Islet precursor cell (in vitro differentiated cells): ENCODE measurements at places on chromosomes 1 and 21.

DNA sequence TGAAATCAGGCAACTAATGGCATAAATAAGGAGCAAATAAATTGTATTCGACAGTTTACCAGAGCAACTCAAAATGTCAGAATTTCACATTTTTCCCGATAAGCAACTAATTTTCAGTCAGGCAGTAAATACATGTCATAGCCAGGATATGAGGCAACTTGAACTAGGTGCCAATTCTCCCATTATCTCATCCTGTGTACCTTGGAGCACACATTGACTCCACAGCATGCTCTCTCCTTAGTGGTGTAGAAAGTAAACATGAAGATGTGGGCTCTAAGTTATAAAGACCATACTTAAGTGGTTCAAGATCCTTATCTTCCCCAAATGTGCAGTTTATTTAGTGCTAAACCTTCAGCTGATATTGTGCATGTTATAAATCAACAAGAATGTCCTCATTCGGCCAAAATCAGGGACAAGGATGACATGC lies 197.8 kb downstream of the VAV3 start:
- DNase-seq: no peak

DNA sequence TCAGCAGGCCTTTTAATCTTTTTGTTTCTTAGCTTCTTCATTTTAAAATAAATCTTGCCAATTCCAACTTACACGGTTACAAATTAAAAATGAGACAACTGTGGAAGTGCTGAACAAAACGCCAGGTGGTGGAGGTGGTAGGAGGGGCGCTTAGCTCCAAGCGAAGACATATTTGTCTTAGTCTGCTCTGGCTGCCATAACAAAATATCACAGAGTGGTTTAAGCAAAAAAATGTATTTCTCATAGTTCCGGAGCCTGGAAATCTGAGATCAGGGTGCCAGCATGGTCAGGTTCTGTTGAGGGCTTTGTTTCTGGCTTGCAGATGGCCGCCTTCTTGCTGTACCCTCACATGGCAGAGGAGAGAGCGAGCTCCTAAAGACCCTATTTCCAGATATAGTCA lies 14.9 kb downstream of the IER5 start:
- no peak for DNase-seq

DNA sequence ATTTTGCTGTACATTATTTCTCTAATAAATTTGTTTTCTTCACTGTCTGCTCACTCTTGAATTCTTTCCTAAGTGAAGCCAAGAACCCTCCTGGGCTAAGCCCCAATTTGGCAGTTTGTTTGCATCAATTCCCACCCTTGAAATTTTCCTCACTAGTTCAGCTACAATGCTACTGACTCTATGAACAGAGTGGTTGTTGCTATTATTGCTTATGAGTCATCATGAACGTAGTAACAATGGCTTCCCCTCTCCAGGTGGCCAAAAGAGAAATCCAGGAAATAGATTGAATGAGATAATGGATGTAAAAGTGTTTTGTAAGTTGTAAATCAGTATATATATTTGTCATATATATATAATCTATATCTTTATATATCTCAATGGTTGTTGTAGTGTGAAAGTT lies 193.0 kb downstream of the URB2 start:
- no peak for DNase-seq

DNA sequence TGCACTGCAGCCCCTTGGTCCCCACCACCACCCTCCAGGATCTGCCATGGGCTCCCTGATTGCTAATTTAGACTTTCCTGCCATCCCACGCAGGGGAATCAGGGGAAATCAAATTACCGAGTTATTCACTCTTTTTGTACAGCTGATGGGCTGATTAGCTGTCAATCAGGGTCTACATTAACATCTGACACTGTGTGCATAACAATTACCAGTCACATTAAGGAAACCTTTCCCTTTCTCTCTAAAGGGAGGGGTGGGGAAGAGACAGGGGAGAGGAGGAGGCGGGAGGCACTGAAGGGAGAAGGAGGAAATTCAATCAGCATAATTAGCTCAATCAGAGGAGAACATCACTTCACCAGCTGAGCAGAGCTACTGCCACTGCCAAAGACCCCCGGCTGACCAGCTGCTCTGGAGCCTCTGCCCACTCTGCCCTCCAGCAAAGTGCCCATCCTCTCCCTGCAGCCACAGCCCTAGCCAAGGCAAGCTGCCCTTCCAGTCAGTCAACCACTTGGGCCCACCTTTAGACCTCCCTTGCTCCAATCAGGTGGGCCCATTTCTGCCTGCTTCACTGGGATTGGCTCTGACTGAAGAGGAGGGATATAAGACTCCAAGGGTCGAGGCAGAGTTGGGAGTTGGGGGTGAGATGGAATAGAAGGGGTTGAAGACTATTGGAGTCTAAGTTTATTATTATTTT lies 199.3 kb upstream of the ZC3H12A start:
- DNase-seq: no peak

- DNase-seq: no peak
Observed at GRCh38 chr1:61330018-61330417, 247.7 kb downstream of the NFIA start.

DNA sequence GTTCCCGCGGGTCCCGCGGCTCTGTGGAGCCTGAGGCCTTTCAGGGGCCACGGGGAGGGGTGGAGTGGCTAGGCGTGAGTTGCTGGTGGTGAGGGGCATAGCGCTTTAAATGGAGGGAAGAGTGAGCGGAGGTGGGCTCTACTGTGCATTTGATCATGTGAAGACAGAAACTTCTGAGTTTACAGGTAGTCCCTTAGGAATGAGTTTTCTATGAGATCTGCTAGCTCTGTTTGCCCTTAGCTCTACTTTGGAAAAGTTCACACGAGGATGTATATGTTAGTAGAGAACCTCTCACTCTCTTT lies 593 bp downstream of the ST6GALNAC3 start:
- no peak for DNase-seq
